NCI-H187 treated with DMSO at 0.1 percent for 48 hours (cell line): ENCODE measurements at places on chromosomes 1 and 21.
A peak's percentile ranks its signal among the peaks of the same experiment; 100 is the strongest.

DNA sequence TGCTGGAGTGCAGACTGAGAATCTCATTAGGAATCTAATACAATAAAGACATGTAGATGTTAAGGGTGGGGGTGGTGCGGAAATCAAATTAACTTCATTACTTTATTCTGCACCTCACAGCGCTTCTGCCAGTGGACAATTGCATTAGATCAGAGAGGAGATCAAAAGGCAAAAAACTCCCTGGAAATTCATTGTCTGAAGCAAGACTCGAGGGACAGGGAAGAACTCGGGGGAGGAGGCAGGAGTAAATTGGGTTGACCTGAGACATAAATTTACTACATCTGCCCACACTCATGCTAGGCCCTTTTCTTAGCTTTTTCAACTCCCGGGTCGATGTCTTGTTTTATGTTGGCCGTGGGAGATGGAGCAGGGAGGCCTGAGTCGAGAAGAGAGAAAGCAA lies 315.4 kb downstream of the SPATA17 start:
- no peak for DNase-seq

GRCh38 chr1:87556326-87556725 lies 227.6 kb downstream of the LMO4 start:
- DNase-seq = no peak

DNA sequence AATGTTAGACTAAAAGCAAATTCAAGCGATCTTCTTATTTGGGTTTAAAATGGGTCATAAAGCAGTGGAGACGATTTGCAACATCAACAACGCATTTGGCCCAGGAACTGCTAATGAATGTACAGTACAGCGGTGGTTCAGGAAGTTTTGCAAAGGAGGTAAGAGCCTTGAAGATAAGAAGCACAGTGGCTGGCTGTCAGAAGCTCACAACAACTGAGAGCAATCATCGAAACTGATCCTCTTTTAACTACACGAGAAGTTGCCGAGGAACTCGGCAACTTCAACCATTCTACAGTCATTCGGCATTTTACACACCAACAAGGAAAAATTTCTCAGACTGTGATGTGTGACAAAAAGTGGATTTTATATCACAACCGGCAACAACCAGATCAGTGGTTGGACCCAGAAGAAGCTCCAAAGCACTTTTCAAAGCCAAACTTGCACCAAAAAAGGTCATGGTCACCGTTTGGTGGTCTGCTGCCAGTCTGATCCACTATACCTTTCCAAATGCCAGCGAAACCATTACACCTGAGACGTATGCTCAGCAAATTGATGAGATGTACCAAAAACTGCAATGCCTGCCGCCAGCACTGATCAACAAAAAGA lies 47.9 kb downstream of the ASH1L start:
- DNase-seq = no peak

DNA sequence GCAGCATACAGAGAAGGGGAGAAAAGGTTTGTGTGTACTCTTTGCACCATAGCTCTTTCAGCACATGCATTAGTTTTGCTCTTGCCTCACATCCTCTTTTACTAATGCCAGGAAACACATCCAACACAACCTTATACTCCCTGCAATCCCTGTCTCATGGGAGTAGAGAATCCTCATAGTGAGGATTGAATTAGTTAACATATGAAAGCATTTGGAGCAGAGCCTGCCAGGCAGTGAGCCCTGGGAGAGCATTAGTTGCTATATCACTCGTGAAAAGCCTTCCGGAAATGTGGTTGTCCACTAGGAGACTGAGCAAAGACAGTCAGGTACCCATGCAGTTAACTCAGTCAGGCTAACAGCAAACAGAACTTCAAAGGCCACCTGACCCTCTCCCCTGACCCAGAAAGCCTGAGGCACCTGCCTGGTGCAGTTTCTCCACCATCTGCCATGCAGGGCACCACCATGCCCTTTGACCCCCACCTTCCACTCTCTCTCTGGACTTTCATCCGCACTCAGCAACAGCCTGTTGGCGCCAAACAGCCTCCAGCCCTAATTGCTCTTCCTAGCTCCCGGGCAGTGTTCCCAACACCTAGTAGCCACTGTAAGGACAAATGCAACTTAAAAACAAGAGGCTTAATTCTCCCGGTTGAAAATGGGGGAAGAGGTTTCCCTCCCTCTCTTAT lies 14.9 kb upstream of the AGT start:
- no peak for DNase-seq

- DNase-seq = no peak
Measured at GRCh38 chr1:12435639-12436344, 182.2 kb downstream of the DHRS3 start.

GRCh38 chr1:11858613-11858967 lies at the start of gene NPPB:
Gene NPPB (minus strand): TSS chr1:11858945. CDS start chr1:11858833, 112 bp downstream.
- DNase-seq = no peak

DNA sequence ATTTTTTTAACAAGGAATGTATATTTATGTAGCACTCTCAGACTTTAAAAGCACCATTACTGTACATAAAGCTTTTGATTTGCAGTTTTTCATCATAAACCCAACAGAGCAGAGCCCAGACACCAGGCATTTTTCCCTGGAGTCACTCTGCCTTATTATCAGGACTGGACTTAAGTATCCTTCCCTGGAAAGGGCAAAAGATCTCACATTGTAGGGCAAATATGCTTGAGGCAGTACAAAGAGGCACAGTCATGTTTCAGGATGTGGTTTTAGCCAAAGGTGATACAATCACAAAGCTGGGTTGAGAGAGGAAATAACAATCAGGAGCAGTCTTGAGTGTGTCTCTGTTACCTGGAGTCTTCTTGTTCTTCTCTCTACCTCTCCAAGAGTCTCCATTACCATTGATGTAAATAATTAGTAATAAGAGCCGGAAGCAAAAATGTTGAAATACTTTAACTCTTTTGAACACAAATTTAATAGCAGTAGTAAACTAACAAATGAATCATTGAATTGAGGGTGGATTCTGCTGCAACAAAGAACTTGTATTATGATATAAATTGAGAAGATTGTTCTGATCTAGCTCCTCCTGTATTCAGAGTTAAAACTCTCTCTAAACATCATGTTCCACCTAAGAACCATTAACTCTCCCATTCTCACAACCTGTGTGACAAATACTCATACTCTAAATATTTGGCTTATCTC lies 160.5 kb downstream of the LTN1 start:
- DNase-seq = no peak

GRCh38 chr1:24051206-24051945 lies 60.6 kb downstream of the MYOM3 start:
- no peak for DNase-seq

- no peak for DNase-seq
Measured at GRCh38 chr1:244466724-244467123, 5.7 kb downstream of the CATSPERE start.

DNA sequence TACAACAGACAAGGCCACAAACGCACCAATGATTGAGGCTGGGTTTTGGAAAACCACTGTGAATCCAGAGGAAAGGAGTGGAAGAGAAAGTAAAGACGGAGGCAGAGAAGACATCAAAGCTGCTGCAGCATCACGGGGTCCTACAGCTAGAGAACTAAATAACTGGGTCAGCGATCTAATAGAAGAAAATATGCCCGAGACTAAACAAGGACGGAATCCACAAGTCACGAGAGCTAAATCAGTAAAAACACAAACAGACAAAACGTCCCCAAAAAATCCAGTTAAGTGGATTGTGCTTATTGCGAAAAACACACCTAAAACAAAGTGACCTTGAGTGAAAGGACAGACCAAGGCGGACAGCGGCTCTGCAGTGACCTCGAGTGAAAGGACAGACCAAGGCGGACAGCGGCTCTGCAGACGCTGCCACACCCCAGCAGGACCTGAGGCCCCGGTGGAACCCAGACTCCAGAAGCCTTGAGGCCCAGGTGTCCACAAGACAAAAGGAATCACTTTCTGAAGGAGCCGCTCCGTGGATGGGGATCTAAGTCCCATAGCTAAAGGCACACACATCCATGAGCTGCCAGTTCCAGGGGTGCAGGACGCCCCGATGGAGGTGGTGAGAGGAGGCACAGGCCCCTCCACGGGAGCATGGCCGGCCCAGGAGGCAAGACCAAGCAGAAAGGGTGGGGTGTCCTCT lies 6.0 kb downstream of the FTCD start:
- DNase-seq = no peak

DNA sequence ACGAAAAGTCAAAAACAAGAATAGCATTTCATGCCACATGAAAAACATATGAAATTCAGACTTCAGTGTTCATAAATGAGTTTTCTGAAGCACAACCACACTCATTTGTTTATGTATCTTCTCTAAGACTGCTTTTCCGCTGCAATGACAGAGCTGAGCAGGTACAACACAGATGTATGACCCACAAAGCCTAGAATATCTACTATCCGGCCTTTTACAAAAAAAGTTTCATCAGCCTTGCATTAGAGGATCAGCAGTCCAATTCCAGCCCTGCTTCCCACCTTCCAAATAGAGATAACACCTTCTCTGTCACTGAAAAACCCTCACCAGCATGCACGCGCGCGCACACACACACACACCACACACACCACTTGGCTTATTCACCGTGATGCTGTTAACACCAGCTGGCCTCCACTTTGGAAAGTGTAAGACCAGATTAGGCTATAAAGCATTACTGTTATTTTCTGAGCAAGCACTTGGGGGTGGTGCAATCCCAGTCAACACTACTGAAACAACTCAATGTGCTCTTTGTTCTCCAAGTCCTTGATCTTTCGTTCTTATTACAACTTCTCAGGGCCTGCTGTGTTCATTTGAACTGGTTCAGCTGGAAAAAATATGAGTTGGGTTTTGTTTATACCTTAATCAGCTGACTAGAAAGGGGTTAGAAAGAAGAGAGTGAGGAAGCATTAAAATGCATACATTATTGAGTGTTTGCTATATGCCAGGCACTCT lies 90.0 kb downstream of the GLUL start:
- peak; percentile 63 for DNase-seq
